DMS153 (cell line): ENCODE measurements at places on chromosomes 12 and 14.

GRCh38 chr12:119959435-119959834 lies 29.6 kb upstream of the BICDL1 start:
- no peak for DNase-seq

DNA sequence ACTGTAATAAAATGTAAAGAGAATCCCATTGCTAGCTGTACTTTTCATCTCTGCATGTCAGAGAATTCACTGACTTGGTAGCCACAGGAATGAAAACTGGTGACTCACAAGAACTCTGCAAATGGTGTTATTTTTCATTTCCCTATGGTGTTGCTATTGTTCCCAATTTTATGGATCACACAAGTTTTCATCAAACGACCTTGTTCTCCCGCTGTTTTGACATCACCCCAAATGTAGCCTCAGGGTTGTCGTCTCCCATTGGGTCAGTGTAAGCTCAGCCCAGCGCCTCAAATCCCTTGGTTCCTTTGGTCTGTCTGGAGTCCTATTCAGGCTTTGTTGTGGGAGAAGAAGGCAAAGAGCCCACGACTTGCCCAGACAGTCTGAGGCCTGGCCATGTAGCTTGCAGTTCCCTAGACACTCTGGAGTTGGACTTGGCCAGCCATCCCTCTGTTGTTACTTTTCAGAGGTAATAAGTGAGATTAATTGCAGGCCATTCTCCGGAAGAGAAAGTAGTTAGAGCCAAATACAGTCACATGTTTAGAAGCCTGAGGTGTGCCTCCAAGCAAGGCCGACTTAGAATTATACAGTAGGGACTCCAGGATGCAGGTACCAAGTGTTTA lies 159.2 kb downstream of the TGFB3 start:
- no peak for DNase-seq

DNA sequence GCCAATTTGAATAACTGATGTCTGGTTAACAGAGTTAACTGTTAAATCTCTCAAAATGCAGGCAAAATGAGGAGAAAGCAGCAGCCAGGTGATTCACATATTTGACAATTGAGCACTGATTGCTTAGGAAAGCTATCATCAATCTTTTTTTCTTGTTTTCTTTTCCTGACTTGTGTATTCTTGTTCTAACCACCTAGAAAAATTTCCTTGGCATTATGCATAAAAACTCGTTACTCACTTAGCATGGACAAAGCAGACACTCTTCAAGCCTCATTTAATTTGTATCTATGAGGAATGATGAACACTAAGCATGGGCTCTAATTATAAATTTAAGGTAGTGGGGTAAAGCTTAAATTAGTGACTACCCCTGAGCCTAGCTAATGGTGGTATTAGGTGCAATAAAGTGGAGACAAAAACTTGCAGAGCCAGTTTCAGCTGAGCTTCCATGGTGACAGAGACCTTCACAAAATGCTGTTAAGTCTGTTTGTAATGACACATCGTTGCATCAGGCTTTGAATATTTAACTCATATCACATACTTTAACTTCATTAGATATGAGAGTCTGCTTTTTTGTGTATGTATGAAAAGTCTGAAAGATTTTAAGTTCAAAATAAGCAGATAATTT lies 52.0 kb downstream of the RASSF9 start:
- no peak for DNase-seq

- no peak for DNase-seq
Observed at GRCh38 chr14:97380539-97380941, 583.4 kb downstream of the VRK1 start.

GRCh38 chr12:71594214-71594948 lies 69.3 kb downstream of the ZFC3H1 start:
- DNase-seq, result no peak

- DNase-seq, result no peak
Observed at GRCh38 chr12:59934486-59934885, 338.7 kb downstream of the SLC16A7 start.

GRCh38 chr14:69226178-69226577 lies 33.8 kb upstream of the GALNT16 start:
- DNase-seq, result no peak
